ENCODE measurements at places on chromosomes 5 and 9.

DNA sequence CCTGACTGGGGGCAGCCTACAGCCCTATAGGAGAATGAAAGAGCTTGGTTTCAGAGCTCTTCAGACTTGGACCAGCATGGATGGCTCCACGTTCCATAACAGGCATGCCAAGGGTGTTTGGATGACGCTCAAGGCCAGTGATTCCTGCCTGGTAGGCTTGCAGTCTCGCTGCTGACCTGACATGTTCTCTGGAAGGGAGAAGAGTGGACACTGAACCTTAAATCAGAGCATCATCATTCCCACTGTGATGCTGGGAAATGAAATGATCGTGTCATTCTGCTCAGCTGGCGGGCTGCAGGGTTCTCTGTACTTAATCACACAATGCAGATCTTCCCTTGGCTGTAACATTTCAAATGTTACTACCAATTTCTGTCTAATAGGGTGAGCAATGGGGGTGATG lies 57.0 kb downstream of the CFAP90 start:
- DNase-seq = no peak

DNA sequence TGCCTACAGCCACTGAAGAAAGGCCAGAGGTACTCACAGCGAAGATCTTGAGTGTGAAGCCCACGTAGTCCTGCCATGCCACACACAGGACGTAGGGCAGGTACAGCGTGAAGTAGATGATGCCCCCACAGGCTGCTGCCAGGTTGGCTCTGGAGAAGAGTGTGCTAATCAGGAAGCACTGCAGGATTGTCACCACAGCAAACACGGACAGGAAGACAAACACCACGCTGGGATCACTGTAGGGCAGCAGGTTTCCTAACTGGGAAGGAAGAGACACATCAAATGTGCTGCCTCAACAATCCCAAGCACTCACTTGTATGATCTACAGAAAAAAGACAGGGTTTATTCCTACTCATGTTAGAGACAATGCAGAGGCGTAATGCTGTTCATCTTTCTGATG lies 63.0 kb downstream of the NIPSNAP3B start:
- no peak for DNase-seq

DNA sequence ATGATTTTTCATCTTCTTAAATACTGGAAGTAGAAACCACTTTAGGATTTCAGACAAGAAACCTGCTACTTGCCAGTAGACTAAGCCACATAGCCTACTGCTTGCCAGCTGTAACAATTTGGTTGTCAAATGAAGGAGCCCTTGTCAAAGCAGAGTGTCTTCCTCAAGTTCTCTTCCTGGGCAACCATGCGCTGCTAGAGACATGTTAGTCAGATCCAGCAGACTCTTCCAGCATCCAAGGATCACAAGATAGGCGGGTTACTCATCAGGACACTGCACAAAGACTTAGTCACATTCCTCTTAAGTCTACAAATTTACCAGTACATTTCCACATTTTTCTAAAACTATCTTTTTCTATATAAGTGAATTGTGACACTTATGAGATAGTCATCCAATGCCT lies 24.4 kb downstream of the SKIC3 start:
- DNase-seq = no peak

DNA sequence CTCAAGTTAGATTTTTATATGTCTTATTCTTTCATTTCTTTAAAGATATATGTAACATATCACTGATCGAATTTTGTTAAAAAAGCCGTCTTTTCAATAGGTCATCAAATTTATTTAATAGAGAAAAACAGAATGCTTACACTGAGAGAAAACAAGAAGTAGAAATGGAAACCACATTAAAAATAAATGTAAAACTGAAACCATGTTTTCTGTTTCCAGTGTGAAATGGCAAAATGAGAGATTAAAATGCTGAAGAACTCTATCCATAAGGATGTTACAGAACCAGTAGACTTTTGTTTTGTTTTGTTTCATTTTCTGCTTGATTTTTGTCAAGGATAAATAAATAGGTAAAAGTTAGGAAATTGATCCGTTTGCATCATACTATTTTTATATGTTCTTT lies 210.1 kb downstream of the PRDM9 start:
- DNase-seq = no peak

DNA sequence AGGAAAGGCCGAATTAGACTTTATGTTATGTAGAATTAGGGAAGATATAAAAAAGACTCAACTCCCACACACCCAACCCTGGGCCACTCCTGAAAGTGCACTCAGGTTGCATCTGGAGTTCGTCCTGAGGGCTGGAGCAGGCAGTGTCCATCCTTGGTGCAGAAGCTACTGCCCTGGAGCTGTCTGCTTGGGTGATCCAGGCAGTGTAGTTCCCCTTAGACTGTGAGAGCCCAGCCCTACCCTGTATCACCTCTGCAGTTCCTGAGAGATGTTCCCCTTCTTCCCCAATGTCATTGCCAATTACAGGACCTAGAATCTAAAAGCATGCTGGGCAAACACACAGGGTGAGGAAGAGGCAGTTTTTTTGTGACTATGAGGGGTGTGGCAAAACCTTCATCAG lies 368.3 kb upstream of the ST8SIA4 start:
- DNase-seq = no peak

DNA sequence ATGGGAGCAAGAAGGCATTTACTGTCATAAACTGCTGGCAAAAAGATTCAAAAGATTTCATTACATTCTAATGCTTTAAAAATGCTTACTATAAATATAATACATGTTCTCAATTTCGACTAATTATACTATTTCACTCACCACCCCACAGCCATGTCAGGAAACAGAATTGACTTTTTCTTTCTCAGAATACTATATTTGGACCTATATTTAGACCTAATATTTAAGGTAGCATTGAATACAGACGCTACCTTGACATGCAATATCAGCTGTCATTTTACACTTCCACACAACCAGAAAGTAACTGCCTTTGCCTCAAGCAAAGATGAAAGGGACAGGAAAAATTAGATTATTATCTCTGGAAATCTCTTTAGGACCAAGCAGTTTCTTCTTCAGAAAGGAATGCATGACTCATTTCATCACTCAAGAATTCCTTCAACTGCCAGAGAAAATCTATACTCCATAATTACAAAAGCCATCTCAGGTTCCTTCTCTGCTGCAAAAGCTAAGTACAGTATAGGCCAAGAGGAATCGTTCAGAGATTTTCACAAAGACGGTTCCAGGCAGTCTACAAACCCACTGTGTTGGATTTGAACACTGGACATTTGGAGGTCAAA lies 11.8 kb upstream of the UBE2QL1 start:
- no peak for DNase-seq

GRCh38 chr9:125088752-125089151 lies 54.6 kb downstream of the SCAI start:
- no peak for DNase-seq

DNA sequence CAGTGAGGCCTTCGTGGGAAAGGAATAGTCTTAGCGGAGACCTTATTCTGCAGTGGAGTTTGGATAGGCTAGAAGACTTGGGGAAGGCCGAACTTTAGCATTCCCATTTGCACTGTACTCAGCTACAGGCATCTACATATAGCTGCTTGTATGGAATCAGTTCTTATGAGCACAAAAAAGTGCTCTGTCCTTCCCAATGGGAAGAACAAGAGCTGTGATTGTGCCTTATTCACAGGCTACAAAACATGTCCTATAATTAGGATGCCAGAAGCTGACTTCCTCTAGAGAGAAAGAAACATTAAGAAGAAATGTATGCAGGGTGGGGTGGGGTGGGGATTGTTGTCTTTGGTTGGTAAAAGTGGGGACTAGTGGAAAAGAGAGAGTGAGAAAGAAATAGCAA lies 154.7 kb downstream of the ATP10B start:
- DNase-seq = no peak

DNA sequence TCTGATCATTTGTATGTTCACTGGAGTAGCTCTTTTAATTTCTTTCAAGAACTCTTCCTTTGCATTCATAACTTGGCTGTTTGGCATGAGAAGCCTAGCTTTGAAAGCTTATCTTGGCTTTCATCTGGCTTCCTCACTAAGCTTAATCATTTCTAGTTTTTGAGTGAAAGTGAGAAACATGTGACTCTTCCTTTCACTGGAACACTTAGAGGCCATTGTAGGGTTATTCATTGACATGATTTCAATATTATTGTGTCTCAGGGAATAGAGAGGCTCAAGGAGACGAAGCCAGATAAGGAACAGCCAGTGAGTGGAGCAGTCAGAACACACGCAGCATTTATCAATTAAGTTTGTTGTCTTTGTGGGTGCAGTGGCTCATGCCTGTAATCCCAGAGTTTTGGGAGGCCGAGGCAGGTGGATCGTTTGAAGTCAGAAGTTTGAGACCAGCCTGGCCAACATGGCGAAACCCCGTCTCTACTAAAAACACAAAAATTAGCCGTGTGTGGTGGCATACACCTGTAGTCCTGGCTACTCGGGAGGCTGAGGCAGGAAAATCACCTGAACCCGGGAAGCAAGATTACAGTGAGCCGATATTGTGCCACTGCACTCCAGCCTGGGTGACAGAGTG lies 98.3 kb downstream of the UGCG start:
- DNase-seq = no peak

- DNase-seq = no peak
Measured at GRCh38 chr9:87441251-87441650, 56.4 kb upstream of the DAPK1 start.

GRCh38 chr9:88005240-88005639 lies 30.9 kb upstream of the CDK20 start:
- DNase-seq = no peak

- no peak for DNase-seq
Measured at GRCh38 chr9:101578378-101578777, 16.4 kb downstream of the PPP3R2 start.

DNA sequence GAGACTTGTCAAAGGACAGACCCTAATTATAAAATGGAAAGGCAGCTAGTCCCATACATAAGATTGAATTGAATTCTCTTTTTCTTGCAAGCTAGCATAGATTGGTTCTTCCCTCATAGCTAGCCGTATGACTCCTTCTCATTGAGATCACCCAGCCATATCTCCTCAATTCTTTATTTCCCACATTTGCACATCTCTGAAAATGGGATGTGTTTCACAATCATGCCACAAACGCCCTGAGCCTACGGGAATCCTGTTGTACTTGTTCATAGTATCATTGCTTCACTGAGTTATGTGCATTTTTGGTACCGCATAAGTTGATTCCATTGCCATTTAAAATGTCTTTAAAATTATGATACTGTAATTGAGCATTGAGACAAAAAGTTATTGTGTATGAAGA lies 90.5 kb downstream of the PCSK1 start:
- DNase-seq = no peak

DNA sequence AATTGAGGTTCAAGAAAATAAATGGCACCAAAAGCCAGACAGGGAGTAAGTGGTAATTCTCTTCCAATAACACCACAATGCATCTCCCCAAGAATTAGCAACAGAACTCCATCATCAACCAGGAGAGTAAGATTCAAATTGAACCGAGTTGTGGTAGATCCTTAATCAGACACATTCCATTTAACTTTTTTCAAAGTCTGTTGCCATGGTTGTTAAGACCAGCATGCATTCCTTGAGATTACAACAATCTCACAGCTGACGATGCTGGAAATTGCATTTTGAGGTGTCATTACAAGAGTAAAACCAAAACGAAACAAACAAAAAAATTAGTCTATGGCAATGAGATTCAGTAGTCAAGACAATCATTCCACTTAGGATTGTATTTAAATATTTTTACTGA lies 78.9 kb upstream of the ZNF462 start:
- DNase-seq = no peak

DNA sequence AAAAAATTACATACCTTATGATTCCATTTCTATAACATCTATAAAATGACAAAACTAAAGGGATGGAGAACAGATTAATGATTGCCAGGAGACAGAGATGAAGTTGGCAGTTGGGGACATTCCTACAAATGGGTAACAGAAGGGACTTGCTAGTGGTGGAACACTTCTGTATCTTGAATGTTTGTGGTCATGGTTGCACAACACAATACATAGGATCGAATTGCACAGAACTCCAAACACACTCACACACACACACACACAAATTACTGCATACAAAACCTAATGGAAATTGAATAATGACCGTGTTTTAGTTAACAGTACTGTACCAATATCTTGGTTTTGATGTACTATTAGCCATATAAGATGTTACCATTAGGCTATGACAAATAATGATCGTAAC lies 330.7 kb upstream of the POU5F2 start:
- no peak for DNase-seq

DNA sequence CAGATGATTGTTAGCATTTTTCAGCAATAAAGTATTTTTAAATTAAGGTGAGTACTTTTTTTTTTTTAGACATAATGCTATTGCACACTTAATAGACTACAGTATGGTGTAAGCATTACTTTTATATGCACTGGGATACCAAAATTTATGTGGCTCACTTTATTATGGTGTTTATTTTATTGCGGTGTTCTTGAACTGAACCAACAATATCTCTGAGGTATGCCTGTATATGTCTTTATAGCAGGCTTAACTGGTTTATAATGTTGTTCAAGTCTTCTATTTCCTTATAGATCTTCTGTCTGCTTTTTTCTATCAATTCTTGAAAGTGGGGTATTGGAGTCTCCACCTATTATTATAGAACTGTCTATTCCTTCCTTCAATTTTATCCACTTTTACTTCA lies 18.0 kb downstream of the ZBTB43 start:
- DNase-seq = no peak

- no peak for DNase-seq
Measured at GRCh38 chr9:95229230-95229915, 88.1 kb downstream of the FANCC start.

- no peak for DNase-seq
Measured at GRCh38 chr5:4905674-4906520, 234.2 kb upstream of the ADAMTS16 start.

DNA sequence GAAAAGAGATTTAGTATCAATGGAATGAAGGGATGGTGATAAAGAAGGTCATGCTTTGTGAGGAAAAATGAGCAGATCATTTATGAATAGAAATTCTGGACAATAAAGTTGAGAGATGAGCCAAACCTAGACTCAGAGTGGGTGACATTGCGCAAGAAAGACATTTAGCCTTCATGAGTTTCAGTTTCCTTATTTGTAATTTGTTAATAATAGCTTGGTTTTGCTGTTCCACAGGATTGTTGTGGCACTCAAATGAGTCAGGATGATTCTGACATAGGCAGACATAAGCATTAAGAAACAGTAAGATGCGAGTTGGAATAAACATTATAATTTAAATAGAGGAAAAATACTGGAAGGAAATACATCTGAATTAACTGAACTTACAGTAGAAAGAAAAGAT lies 34.8 kb downstream of the ITGA2 start:
- no peak for DNase-seq

DNA sequence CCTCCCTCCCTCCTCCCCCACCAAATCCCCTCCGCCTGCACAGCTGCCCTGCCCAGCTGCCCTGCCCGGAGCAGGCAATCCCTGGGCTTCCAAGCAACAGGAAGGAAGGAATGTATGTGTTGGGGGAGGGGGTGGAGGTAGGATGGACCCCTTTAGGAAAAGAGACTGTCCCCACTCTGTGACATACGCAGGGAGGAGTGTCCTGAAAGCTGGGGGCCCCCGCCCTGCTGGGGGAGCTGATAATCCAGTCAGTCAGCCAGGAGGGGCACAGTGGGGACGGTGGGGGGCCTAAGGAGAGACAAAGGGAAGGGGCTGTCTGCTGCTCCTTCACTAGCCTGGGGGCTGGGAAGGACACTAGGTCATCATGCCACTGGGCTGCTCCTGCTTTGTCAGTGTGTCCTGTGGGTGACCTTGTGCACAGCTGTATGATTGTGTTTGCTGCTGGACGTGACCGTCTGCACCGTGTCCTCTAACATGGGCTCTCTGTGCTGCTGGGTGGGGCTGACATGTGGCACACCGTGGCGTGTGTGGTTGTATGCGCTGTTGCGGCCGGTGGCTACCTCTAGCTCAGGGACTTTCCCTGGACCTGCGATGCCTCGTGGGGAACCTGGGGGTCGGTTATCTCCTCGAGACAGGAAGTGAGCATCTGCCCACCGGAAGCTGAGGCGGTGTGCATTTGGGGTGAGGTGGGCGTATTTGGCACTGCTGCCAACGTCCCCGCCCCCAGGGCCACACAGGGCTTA lies 3.0 kb downstream of the N4BP3 start:
- DNase-seq = peak; percentile 58
